ENCODE measurements at places on chromosomes 1 and 21.
A peak's percentile ranks its signal among the peaks of the same experiment; 100 is the strongest.

DNA sequence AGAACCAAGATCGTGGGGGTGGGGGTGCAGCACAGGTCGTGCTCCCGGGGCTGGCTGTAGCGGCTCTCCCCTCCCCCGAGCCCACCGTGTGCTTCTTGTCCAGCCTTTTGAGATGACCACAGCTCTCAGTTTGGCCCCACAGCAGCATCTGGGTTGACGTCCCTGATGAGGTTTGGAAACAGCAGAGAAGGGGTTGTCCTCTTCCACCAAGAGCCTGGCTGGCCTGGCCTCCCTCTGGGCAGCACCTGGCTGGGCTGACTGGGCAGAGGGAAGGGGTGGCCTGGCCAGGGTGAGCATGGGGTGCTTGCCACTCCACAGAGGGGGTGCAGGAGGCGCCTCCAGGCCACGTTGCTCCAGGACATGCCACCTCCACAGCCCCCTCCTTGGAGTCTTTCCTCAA, 61.5 kb downstream of the SKI start:
- DNase-seq = no peak

GRCh38 chr1:221166559-221167318, 287.5 kb downstream of the HLX start:
- DNase-seq = no peak

- no peak for DNase-seq
These were observed 253.8 kb downstream of the LTN1 start for GRCh38 chr21:28738882-28739281.

DNA sequence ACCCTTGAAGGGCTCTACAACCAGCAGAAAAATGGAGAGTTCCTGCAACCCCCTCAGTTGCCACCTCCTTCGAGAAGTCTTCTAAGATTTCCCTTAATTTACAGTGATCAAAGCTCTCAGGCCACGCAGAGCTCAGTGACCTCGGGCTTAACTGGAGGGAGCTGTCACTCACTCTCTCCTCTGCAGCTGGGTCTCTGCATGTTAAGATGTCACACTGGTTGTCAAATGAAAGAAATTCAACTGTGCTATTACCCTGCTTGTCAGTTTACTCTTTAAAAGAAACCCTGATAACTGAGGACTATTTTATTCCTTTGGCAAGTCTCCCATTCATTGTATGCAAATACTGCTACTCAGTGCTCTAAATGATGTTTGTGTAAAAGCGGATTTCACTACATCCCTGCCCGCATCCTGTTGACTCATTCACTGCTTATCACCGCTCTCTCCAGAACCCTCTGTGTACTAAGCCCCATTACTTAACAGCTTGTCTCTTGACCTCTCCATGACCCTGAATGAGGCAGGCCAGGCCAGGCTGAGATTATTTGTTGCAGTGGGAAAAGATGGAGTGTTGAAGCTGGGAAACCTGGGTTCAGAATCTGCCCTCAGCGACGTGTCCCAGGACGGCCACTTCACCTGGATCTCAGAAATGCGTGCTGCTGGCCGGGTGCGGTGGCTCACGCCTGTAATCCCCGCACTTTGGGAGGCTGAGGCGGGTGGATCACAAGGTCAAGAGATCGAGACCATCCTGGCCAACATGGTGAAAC, 13.7 kb downstream of the DHRS3 start:
- DNase-seq = no peak

- DNase-seq = no peak
These were observed 20.1 kb downstream of the ECE1 start for GRCh38 chr1:21270086-21270689.

GRCh38 chr1:24905355-24905978, 24.6 kb downstream of the RUNX3 start:
- no peak for DNase-seq

- peak; percentile 80 for DNase-seq
These were observed 7.4 kb downstream of the LRRC53 start for GRCh38 chr1:74504933-74505512.

DNA sequence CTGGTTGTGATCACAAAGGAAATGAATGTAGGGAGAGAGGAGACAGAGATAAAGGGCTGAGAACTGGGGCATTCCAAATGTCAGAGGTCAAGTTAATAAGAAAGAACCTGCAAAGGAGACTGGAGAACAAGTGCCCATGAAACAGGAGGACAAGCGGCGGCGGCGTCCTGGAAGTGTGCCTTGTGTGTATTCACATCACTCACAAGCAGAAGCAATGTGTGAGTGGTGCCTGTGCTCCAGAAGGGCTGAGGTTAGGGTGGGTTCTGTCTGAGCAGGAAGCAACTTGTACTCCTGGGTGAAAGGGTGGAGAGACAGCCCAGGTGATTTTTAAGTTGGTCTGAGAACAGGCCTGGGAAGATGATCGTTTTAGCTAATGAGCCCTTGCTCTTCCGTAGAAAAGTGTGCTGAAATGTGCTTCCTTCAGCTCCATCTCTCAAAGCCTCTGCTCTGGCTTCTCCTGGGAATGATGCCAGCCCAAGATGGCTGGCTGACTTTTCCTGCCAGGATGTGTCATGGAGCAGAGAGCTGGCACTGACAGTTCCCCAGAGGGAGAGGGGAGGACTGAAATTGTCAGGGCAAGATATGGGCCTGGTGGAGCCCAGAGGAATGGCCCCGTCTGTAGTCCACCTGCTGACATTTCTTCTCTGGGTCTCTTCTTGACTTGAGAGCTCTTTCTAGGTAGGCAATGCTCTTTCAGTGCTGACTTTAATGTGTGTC, 25.1 kb upstream of the PLEKHA6 start:
- DNase-seq = no peak

DNA sequence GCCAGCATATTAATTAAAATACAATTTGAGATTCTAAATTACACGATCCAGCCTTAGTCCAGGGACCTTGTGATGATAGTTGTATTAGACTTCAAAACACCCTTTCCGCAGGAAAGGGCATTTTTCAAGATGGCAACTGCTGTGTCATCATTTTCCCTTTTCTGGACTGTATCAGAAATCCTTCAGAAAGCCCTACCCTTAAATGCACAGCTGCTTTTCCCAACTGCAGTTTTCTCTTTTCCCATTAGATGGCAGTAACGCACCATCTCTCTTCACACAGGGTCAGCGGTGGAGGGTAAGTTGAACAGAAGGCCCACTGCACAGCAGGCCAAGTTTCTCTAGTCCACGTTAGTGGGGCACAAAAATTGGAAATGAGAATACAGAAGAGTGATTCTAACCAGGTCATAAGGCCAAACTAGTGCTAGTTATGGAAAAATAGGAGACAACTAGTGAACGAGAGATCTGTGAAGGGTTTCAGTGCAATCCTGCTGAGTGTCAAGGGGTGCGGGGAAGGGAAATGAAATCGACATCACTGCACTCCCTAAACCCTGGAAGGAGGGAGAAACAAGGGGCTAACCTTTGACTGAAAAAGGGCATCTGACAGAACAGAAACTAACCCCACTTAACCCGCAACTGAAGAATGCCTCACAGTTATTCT, 22.1 kb upstream of the TDRD10 start:
- peak; percentile 85 for DNase-seq

GRCh38 chr1:21750841-21751240, 32.1 kb downstream of the USP48 start:
- DNase-seq = no peak

GRCh38 chr21:36330904-36331303, 10.9 kb downstream of the MORC3 start:
- DNase-seq = peak; percentile 34

DNA sequence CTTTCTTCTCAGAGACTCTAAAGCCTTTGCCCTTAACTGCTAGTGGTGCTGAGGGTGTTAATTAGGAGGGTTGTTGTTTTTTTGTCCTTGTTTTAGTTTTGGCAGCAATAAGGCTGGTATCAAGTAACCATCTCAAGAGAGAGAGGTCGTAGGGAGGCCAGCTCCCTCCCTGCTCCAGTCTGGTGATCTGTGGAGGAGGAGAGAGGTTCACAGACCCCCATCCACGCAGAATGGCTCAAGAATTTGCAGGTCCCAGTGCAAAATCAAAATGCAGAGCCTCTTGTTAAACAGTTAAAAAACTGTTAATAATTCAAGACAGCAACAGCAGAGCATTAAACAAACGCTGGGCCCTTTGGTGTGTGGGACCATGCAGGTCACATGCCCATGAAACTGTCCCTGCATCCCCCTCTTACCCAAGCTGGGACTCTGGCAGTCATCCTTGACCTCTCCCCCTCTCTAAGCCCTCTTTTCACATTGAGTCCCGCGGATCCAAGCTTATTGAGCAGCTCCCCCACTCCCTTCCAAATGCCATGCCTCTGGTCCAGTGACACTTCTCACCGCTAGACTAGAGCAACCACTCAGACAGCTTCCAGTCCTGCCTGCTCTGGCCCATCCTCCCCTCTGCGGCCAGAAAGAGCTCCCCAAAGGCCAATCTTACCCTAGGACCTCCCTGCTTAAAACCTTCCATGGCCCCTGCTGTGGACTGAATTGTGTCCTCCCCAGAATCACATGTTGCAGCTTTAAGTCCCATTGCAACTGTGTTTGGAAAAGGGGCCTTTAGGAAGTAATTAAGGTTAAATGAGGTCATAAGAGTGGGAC, 47.7 kb upstream of the RPL11 start:
- no peak for DNase-seq

DNA sequence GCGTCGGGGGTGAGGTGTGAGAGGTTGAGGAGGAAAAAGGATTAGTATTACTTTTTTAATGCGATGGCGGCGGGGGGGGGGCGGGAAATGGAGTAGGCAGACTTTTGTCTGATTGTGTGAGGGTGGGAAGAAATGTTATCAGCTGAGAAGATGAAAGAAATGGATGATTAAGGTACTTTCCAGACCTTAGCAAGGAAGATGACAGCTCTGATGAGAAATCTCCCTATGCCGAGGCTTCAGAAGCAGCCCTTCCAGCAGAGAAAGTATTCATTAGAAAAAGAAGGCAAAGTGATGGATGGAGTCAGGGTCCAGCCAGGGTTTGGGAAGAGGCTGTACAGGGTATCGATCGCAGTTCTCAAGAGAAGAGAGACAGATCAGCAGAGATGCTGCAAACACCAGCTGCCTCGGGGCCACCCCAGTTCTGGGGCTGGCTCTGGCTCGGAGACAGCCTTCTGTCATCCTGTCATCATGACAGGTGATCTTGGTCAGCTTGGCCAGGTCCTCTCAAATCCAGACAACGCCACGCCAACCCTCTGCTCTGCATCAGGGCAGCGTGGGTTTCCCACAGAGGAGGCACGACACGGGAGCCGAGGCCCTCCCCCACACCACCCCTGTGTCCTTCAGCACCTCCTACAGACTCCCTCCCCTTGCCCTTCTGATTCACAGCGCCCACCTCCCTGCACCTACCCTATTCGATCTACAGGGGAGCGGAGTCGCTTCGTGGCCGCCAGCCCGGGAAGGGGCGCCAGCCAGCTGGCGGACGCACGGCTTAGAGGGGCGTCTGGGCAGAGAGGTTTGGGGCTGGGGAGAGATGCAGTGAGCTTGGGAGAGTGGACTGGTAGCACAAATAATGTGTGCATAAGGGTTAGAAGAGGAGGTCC, 674 bp upstream of the ATXN7L2 start:
- no peak for DNase-seq

GRCh38 chr1:40595623-40596022, 64.2 kb downstream of the ZNF684 start:
- no peak for DNase-seq

DNA sequence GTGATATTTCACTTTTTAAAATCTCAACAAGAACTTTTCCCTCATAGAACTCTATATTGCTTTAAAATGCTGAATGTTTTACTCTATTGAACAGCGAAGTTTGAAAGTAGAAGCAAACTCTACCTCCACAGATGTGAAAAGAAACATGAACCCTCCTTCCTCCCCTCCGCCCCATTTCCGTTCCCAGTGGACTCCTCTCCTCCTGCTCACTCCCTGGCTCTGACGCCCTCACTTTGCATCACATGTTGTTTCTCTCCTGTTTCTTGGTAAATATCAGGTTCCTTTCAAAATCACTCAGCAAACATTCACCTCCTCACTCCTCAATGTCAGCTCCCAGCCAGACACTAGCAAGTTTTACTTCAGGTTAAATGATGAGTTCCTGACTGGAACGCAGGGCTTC, 34.6 kb downstream of the KCNH1 start:
- no peak for DNase-seq

GRCh38 chr1:39976732-39977131, 21.8 kb downstream of the MFSD2A start:
- DNase-seq = no peak

GRCh38 chr1:160149233-160149632, 2.2 kb upstream of the ATP1A4 start:
- no peak for DNase-seq

DNA sequence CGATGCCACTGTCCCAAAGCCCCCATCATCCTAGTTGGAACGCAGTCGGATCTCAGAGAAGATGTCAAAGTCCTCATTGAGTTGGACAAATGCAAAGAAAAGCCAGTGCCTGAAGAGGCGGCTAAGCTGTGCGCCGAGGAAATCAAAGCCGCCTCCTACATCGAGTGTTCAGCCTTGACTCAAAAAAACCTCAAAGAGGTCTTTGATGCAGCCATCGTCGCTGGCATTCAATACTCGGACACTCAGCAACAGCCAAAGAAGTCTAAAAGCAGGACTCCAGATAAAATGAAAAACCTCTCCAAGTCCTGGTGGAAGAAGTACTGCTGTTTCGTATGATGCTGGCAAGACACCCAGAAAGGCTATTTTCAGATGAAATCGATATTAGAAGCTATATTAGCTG, 8.1 kb downstream of the RHOU start:
- no peak for DNase-seq

GRCh38 chr21:24628046-24628445, 979.2 kb downstream of the MRPL39 start:
- no peak for DNase-seq

DNA sequence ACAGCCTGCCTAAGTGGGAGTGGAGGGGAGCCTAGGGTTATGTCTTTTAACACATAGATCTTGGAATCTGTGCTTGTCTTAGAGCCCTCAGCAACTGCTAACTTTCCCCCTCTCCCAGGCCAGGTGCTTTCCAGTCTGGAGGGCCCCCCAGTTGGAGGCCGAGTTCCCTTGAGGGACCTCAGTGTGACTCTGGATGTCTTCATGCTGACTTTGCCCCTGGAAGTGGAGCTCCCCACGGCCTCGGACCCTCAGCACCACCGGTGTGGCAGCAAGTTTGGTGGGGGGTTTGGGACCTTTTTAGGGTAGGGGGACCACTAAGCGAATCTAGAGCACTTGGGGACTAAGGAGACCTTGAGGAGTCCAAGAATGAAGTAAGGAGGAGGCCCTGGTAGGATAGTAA, 22.9 kb downstream of the HYI start:
- DNase-seq = no peak

GRCh38 chr1:203307641-203308126, 2.4 kb downstream of the BTG2 start:
- no peak for DNase-seq

Data from NCI-H774 (cell line).